ENCODE measurements at places on chromosomes 3 and 15.

DNA sequence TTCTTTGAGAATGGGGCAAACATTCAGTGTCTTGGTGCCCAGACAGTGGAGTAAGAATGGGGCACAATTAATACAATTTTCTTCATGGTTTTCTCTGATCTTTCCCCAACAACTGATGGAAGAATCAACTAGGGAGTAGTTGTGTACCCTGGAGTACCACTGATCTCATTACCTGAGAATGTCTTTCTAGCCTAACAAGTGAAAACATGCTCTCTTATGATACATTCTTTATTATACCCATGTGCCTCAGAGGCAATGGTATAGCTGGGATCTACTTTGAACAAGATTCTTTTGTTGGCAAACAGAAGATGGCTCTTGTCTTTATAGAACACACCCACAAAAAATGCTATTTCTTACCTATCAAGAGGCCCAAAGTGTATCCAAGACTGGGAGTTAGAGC is 250.6 kb upstream of the CMC1 start:
- no peak for DNase-seq

DNA sequence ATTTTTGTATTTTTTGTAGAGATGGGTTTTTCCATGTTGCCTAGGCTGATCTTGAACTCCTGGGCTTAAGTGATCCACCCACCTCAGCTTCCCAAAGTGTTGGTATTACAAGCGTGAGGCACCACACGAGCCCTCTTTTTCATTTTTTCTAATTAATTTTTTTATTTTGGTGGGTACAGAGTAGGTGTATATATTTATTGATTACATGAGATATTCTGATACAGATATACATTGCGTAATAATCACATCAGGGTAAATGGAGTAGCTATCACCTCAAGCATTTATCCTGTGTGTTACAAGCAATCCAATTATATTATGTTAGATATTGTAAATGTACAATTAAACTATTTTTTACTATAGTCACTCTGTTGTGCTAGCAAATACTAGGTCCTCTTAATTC is 66.1 kb downstream of the WDR49 start:
- DNase-seq, result no peak

GRCh38 chr3:129233538-129233937 is 15.9 kb upstream of the COPG1 start:
- DNase-seq, result no peak

- DNase-seq, result no peak
These were observed 19.1 kb downstream of the FAM81A start for GRCh38 chr15:59457103-59457502.

DNA sequence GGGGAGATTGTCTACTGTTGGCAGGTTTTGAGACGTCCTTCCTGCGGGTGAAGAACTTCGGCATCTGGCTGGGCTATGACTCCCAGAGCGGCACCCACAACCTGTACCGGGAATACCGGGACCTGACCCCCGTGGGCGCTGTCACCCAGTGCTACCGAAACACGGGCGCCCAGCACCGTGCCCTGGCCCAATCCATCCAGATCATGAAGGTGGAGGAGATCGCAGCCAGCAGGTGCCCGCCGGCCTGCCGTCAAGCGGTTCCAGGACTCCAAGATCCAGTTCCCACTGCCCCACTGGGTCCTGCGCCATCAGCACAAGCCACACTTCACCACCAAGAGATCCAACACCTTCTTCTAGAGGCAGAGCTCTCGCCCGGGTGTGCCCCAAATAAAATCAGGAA is 194.9 kb upstream of the EPHA6 start:
- DNase-seq, result no peak

DNA sequence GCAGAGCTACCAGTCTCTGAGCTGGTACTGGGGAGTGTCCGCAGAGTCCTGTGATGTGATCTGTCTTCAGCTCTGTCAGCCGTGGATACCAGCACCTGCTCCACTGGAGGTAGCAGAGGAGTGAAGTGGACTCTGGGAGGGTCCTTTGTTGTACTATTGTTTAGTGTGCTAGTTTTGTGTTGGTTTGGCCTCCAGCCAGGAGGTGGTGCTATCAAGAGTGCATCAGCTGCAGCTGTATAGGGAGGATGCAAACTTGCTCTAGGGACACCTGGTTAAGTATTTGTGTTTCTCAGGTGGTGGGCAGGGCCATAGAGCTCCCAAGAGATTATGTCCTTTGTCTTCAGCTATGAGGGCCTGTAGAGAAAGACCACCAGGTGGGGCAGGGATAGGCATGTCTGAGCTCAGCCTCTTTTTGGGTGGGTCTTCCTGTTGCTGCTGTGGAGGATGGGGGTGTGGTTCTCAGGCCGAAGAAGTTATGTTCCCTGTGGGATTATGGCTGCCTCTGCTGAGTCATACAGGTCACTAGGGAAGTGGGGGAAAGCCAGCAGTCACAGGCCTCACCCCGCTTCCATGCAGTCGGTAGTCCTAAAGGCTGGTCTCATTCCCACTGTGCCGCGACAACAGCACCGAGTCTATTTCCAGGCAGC is 443.2 kb upstream of the TBL1XR1 start:
- no peak for DNase-seq

DNA sequence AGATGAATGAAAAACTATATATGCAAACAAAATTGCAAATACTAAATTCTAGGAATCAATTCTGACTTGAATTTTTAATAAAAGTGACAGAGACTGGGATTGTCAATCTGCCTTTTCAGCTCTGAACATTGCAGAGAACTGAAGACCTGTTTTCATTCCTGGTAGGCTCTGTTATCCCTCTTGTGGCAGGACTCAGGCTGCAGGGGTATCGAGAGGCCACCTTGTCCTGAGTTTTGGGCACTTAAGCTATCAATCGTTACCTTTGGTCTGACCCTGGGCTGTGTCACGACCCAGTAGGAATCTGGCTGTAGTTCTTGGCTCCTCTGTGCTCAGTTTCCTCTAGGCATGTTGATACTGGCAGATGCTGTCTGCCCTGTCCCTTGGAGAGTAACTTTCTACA is 238.0 kb downstream of the CACNA2D3 start:
- no peak for DNase-seq

- no peak for DNase-seq
These were observed 239.1 kb upstream of the GADL1 start for GRCh38 chr3:31133541-31133940.

GRCh38 chr3:129486664-129487035 is 41.8 kb upstream of the RHO start:
- DNase-seq, result no peak

DNA sequence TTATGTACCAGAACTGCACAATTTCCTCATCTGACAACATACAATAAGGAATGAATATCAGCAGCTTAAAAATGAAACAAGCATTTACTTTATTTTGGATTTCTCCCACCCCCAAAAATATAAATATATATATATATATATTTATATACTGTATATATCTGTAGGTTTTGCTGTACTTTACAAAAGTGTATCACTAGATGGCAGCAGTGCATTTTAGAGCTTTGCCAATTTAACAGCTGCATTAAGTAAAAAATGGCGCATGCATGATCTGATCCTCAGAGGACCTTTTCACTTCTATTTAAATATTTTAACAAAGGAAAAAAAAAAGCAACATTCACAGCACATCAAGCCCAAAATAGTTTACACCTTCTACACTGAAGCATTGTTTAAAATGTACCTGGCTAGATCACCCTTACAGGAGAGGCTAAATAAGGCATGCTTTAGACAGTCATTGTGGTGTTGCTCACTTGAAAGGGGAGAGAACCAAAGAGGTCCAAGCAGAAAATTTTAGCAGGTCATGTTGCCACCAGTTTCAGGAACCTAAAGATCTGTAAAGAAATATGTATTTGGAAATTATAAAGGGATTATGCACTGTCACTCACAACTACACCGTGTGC is 72.6 kb downstream of the NPTN start:
- DNase-seq, result no peak

DNA sequence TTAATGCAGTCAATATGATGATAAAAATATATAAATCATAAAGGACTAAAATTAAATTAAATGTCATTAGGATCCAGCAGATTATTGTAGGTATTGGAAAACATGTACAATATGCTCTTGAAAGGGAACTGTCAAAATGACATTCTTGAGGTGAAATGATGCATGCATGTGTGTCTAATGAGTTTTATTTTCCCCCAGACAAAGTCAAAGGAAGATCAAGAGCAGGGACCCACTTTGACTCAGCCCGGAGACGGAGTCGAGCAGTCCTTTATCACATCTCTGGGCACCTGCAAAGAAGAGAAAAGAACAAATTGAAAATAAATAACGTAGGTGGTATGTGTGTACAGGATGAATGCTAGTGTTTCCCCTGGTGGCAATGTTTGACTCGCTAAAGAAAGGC is 194.1 kb downstream of the KCNH8 start:
- no peak for DNase-seq

- no peak for DNase-seq
These were observed 191.7 kb downstream of the GOLGA6L6 start for GRCh38 chr15:20349774-20350498.

DNA sequence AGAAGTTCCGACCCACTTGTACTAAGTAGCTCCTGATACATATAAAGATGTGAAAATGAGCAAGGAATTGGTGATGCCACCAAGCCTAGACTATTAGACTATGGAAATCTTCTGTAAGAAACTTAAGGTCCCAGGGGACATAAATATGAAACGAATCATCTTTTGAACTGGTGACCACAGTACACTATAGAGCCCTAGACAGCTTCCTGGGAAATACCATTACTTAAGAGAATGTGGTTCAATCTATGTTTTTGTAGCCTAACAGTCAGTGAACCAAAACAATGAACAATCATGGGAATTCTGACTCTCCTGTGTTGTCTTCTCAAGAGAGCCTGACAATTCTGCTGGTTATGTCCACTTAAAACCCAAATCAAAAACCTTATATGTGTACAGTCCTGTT is 191.6 kb downstream of the GREM1 start:
- no peak for DNase-seq

DNA sequence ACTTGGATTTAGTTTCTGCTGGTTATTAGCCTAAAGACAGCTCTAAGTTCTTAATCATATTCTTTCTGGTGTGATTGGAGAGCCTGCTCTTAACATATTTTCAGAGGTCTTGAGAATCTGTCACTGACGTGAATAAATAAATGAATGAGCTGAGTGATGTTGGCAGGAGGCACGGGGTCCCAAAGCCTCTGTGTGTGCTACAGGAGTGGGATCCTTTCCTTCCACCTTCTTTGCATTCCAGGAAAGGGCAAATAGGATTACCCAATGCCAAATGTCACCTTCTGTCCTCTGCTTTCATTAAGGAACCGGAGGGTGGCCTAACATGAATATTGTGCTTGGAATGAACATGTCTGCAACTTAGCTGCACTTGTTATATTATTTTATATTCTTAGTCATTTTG is 53.1 kb downstream of the CD47 start:
- DNase-seq, result no peak

DNA sequence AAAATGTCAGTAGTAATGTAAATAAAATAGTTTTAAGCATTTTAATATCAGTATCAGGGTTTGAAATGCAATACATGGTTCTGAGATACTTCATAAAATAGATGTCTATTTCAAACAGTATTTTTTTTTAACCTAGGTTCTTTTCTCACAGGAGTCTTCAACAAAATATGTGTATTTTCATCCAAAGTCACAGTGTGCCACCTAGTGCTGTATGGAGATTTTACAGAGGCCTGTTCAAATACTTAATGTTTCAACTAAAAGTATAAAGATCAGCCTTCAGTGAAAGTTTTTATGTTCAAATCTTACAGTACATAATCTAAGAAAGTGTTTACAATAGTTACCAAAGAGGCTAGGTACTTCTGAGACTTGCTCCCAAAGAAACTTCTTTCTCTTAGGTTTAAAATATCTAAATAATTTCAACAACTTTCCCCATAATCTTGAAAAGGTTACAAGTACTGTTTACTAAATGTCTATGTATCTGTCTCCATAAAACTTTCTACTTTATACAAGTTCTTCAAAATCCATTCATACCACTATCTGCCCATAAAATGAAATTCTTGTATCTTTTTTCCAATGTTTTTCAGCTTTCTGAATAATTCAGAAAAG is 38.3 kb downstream of the SCAPER start:
- DNase-seq, result no peak

DNA sequence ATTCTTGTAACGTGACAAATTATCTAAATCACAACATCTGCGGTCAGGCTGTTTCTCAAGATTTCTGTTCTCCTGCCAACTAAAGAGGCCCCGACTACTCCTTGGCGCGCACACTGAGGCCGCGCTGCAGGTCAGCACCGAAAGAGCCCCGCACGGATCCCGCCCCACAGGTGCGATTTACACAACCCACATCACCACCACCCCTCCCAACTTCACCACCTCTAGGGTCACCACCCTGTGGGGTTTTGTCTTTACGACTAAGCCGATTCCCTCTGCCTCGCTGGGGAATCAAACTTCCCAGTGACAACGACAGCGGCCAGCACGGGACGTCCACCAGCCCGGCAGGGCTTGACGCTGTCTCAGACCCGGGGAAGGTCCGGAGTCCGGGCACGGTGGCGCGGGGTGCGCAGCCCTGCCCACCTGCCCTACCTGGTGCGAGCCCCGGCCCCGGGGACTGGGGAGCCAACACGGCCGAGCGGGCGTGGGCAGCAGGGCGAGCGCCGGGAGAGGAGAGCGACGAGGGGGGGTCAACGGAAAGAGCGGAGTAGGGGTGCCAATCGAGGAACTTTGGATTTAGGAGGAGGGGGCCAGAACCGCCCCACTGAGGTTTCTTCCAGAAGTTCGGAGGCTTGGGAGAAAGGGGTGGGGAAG is 764 bp downstream of the UACA start:
- DNase-seq, result no peak

GRCh38 chr3:70970171-70970570 is 613.4 kb downstream of the FOXP1 start:
- no peak for DNase-seq

DNA sequence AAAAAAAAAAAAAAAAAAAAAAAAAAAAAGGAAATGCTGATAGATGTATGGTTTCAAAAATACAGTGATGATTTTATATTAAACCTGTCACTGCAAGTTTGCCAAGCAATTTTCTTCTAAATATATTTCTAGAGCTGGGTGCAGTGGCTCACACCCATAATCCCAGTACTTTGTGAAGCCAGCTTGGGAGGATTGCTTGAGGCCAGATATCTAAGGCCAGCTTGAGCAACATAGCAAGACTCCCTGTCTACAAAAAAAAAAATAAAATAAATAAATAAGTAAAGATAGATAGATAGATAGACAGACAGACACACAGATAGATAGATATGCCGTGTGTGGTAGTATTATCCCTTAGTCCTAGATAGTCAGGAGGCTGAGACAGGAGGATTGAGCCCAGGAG is 41.4 kb upstream of the ST3GAL6 start:
- DNase-seq, result no peak

DNA sequence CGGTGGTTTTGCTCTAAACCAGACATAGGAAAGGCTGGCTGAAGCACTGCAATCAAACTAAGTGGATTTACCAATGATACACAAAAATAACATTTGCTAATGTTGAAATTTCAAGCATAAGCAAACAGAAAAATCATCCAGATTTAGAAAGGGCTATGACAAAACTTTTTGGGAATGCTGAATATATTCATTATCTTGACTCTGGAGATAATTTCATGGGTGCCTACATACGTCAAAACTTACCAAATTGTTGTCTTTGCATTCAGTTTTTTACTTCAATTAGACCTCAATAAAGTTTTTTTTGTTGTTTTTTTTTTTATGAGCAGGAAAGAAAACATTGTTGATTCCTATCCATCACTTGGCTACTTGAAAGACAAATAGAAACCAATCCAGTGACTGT is 140.8 kb downstream of the NR2E3 start:
- no peak for DNase-seq
